ENCODE measurements at places on chromosomes 16 and 17. TPM values are rescaled to one million over a fixed set of nuclear protein-coding genes. Genes with fewer than 3 reads are reported as not detected.

GRCh38 chr17:65856865-65857264, 295.4 kb upstream of the AXIN2 start:
- DNase-seq, result peak; percentile 0
- H3K4me1 ChIP-seq, result peaks cover 20% of the 10 kb centered on the region
- H3K27me3 ChIP-seq, result no peaks in the 10 kb centered on the region
- H3K4me3 ChIP-seq, result no peak overlapping the region
- H3K36me3 ChIP-seq, result no peaks in the 10 kb centered on the region

- H3K4me1 ChIP-seq, result no peaks in the 10 kb centered on the region
- H3K27ac ChIP-seq, result no peak overlapping the region
- H3K36me3 ChIP-seq, result no peaks in the 10 kb centered on the region
- no peak for DNase-seq
- no peak overlapping the region for H3K4me3 ChIP-seq
Measured at GRCh38 chr16:50015631-50016030, 9.4 kb upstream of the CNEP1R1 start.

GRCh38 chr16:8541868-8542267, 48.4 kb downstream of the TMEM114 start:
- DNase-seq, result no peak
- peaks cover 2% of the 10 kb centered on the region for H3K27me3 ChIP-seq
- H3K27ac ChIP-seq, result no peak overlapping the region
- H3K4me1 ChIP-seq, result no peaks in the 10 kb centered on the region

DNA sequence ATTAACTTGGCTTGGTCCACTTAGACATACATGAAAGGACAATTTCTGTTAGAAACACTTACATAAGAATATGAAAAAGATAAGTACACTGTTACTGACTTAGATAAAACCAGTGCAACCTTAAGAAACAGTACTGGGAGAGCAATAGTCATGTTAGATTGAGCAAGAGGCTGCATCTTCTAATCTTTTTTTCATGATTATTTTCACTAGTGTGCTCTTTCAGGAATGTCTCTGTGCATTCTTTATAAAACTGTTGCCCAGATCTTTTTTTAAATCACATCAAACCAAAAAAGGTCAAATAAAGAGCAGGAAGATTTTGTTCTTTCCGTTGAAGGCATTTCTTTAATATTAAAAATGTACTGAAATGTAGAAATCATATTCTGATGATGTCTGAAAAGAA, 100.7 kb upstream of the AXIN2 start:
- peaks cover 10% of the 10 kb centered on the region for H3K4me1 ChIP-seq
- no peak overlapping the region for H3K27ac ChIP-seq
- H3K36me3 ChIP-seq, result peaks cover 4% of the 10 kb centered on the region
- H3K4me3 ChIP-seq, result no peak overlapping the region

DNA sequence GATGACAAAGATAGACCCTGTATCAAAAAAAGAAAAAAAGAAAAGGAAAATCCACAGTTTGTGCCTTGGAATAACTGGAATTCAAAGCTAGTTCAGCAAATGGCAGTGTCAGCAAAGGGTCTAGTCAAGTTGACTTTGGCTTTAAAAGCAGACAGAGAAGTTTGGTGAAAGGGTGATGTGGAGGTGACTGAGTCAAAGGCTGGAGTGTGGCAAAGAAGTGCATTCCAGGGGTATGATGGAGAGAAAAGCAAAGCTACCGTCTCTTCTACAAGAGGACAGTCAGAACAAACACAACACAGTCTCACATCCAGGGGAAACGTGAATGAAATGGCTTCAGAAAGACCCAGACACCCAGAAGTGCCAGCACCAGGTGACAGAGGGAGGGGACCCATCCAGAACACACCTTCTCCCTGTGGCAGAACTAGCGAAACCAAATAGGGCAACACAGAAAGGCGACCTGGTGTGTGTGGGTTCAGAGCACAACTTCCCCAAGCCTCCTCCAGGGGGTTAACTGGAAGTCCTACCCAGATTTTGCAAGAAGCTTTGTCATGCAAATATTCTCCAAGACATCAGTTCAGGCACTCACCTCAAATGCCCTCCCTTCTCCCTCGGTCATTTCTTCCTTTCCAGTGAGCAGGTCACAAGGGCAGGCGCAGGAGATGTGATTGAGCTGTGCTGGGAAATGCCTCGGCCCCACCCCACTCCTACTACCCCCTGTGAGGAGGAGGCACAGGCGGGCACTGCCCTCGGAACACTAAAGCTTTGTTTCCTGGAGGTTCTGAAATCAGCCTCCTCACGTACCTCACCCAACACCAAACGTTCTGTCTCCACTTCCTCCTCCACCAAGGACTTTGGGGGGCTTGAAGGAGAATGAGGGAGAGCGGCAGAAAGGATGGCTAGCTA, 481.9 kb downstream of the SOX9 start:
- peak; percentile 67 for DNase-seq
- peaks cover 11% of the 10 kb centered on the region for H3K27me3 ChIP-seq
- peak overlapping the region; percentile 76 for H3K27ac ChIP-seq
- peaks cover 5% of the 10 kb centered on the region for H3K36me3 ChIP-seq
- H3K4me3 ChIP-seq, result peak overlapping the region; percentile 14

DNA sequence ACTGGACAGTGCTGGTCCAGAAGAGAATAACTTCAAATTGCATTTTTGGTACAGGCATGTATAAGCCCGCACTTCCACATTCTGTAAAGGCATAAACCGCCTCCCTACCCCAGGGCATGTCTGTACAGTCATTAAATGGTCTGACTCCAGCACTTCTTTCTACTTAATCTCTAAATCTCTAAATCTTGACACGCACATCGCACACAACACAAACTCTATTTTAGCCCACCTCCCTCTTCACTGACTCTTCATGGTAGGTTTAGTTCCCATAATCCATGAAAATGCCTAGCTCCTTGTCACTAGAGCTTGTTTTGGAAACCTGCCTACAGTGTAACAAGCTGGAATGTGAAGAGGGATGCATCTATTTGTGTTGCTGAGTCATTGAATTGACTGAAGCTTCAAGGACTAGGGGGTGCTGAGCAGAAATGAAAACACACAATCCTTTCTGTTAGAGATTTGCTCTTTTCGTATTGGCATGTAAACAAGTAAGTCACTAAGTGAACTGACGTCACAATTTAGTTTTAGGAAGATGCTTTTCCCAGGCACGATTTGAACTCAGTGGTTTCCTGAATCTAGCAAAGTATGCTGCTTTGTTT, 1.6 kb upstream of the DUSP14 start:
- peak; percentile 99 for DNase-seq
- H3K4me1 ChIP-seq, result peaks cover 65% of the 10 kb centered on the region
- peak overlapping the region; percentile 95 for H3K4me3 ChIP-seq
- H3K36me3 ChIP-seq, result peaks cover 30% of the 10 kb centered on the region
- peak overlapping the region; percentile 94 for H3K27ac ChIP-seq

- H3K4me3 ChIP-seq, result no peak overlapping the region
- H3K36me3 ChIP-seq, result no peaks in the 10 kb centered on the region
- H3K4me1 ChIP-seq, result peaks cover 33% of the 10 kb centered on the region
- no peaks in the 10 kb centered on the region for H3K27me3 ChIP-seq
Measured at GRCh38 chr17:4358154-4358553, 8.3 kb downstream of the UBE2G1 start.

ZNF500 gene
- total RNA-seq, result 12.4 TPM

TM4SF5 gene
- not detected for total RNA-seq

- DNase-seq, result no peak
- H3K27me3 ChIP-seq, result peaks cover 14% of the 10 kb centered on the region
- H3K36me3 ChIP-seq, result no peaks in the 10 kb centered on the region
Measured at GRCh38 chr17:58318065-58318481, 10.5 kb downstream of the TSPOAP1 start.

DNA sequence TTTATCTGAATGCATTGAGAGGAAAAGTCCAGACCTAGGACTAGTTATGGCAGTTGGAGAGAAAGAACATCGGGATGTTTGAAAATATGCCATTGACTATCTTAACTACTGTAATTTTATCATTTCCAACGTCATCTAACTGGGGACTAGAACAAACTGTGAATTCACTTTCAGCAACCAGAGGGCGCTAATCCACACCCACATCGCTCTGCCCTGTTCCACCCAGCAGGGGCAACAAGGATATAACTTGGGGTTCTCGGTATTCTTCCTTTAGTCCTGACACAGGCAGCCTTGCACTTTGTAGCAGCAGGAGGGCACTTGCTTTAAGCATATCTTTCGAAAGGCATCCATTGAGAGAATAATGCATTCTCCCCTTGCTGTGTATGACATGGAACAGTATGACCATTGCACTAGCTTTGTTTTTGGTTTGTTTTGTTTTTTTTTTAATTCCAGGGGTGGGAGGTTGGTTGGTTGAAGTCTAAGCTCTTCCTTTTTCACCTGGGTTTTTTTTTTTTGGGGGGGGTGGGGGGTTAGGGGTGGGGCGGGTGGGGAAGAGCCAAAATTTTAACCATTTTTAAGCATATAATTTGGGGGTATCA, 31.5 kb downstream of the SIAH1 start:
- H3K4me1 ChIP-seq, result peaks cover 20% of the 10 kb centered on the region
- H3K36me3 ChIP-seq, result peaks cover 18% of the 10 kb centered on the region
- peaks cover 2% of the 10 kb centered on the region for H3K27me3 ChIP-seq

- no peak overlapping the region for H3K4me3 ChIP-seq
- peaks cover 27% of the 10 kb centered on the region for H3K36me3 ChIP-seq
- H3K4me1 ChIP-seq, result peaks cover 47% of the 10 kb centered on the region
- H3K27me3 ChIP-seq, result no peaks in the 10 kb centered on the region
- no peak for DNase-seq
Measured at GRCh38 chr17:31114956-31115555, 20.3 kb downstream of the NF1 start.

USP31 gene
- 6.1 TPM for total RNA-seq

- peaks cover 72% of the 10 kb centered on the region for H3K36me3 ChIP-seq
- no peak overlapping the region for H3K4me3 ChIP-seq
- DNase-seq, result no peak
- peaks cover 8% of the 10 kb centered on the region for H3K4me1 ChIP-seq
Measured at GRCh38 chr17:36999471-36999870, 50.7 kb downstream of the AATF start.

SALL1 gene
- 11.6 TPM for total RNA-seq

- H3K4me3 ChIP-seq, result no peak overlapping the region
- no peaks in the 10 kb centered on the region for H3K4me1 ChIP-seq
- DNase-seq, result no peak
Measured at GRCh38 chr16:56262148-56262547, 70.9 kb downstream of the GNAO1 start.

KCNG4 gene
- total RNA-seq, result not detected

GRCh38 chr16:47519546-47519945, 58.4 kb downstream of the PHKB start:
- H3K36me3 ChIP-seq, result peaks cover 9% of the 10 kb centered on the region
- H3K27me3 ChIP-seq, result peaks cover 3% of the 10 kb centered on the region
- H3K27ac ChIP-seq, result no peak overlapping the region

DNA sequence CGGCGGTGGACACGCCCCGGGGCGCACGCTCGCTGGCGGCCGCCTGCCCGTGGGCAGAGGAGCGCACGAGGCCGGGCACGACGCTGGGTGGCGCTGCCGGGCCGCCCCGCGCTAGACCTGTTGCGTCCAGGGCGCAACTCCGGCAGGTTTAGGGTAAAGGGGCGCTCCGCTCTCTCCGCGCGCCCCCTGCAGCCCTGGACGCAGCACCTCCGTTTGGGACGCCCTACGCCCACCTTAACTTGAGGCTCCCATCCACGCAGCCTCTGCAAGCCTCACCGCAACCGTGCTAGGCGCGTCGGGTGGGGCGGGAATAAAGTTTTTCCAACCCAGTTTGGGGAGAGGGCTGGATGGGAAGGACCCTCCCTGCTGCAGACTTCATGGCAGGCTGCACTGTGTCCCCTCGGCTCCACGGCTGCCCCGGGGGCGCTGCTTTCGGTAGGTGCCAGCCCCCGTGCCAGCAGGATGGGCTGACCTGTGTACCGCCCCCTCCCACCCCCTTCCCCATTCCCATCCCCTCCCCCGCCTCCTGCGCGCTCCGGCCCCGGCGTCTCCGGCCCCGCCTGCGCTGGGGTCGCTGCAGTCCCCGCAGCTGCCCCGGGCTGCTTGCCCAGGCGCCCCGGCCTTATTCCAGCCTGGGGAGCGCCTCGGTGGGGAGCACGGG, at the start of gene SYT17:
Gene SYT17 (plus strand): TSS at position 531 of the 661 bp plus-strand sequence. CDS start 407 bp downstream, outside the sequence.
- peaks cover 25% of the 10 kb centered on the region for H3K27me3 ChIP-seq
- no peaks in the 10 kb centered on the region for H3K36me3 ChIP-seq
- H3K4me3 ChIP-seq, result no peak within 1 kb of the TSS
- no peak within 1 kb of the TSS for H3K27ac ChIP-seq

DNA sequence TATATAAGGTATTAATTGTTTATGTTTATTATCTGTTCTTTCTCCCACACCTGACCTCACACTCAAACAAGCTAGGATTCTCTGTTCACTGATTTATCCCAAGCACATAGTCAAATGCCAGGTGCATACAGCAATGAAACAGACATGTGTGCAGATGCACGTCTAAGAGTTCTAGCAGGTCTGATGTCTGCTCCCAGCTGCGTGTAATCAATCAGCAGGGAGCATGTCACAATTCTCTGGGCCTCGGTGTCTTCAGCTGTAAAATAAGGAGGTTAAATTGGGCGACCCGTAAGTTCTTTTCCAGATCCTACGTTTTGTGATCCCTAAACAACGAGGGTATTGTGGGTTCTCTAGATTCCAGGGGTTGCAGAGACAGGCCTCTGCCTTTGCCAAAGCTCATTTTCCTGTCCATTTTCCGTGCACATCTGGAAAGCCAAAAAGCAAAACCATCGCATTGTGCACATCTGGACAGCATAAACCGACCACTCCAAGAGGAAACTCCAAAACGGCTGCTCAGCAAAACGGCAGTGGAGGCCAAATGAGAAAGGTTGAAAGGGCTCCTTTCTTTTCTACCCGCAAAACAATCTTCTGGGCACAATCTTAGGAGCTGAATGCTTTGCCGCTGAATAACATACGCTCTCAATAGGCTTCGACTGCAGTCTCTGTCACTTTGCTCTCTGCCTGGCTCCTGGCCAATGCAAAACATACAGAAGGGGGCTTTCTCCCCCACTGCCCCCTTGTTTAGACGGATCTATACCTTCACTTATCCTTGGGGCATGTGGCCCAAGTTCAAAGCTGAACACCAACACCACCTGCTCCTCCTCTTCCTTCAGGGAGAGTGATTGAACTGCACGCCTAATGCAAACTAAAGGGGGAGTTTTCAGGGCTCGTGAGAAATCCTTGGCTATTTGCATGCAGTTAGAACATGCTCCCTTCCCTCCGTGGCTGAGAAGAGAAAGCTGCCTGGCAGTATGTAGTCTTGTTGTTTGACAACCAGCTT, 426.3 kb downstream of the SLC39A11 start:
- H3K4me3 ChIP-seq, result no peak overlapping the region
- peaks cover 19% of the 10 kb centered on the region for H3K4me1 ChIP-seq
- DNase-seq, result no peak
- peaks cover 5% of the 10 kb centered on the region for H3K36me3 ChIP-seq

DNA sequence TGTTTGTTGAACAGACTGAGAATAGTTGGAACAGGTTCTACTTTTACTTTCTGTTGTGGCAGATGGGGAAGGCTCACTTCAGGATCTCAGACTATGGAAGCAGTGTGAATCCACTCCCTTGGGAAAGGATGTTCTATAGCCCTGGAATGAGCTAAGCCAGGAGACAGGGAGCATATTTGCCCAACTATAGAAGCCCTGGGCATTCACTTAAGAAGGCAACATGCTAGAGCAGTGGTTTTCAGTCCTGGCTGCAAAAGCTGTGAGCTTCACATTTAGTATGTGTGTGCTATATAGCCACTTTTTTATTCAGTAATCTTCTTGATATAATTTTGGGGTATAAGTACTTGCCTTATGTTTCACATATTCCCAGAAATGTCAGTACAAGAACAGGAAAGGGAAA, 1.2 kb upstream of the KRT32 start:
- peaks cover 24% of the 10 kb centered on the region for H3K36me3 ChIP-seq
- H3K4me1 ChIP-seq, result peaks cover 28% of the 10 kb centered on the region
- peaks cover 40% of the 10 kb centered on the region for H3K27me3 ChIP-seq
- no peak for DNase-seq

- H3K27me3 ChIP-seq, result no peaks in the 10 kb centered on the region
- no peak overlapping the region for H3K27ac ChIP-seq
- no peak for DNase-seq
- H3K36me3 ChIP-seq, result no peaks in the 10 kb centered on the region
Measured at GRCh38 chr17:51585514-51586104, 325.3 kb downstream of the UTP18 start.

SLC35G6 gene
- total RNA-seq, result not detected
